H4 (cell line): ENCODE measurements at places on chromosomes 3 and 15.

DNA sequence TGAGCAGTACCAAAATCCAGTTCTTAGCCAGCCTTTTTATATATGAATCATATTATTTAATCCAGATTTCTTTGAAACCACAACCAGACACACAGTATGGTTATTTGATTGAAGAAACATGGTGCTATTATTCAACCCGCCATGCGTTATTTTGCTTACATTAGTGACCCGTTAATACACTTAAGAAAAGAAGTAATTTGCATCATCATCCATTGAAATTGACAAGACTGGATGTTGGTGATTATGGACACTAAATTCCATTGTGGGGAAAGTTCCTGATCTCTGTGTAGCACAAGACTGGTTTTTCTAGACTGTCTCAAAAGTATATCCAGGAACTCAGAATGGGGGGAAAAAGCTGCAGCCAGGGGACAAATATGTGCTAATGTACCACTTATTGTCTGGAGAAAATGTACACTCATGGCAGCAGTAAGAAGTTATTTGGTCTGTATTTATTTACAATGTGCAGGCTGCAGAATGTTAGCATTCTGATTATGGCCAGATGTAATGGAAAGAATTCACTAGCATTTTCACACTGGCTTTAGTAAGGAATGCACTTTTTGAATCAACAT is 80.3 kb downstream of the FILIP1L start:
- peak; percentile 61 for DNase-seq

DNA sequence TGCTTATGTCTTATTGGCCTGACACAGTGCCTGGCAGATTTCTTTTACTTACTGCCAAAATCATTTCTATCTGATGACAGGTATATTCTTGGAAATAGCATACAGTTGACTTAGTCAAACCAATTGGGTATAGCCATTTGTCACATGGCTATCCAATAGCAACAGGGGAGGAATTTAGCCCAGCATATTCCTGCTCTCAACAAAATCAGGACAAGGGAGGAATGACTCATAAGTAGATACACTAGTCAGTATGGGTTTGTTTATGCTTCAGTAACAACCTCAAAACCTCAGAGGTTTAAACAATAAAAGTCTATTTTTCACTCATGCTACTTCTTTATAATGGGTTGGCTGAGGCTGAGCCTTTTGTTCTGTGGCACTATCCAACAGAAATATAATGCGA is 38.0 kb upstream of the VILL start:
- no peak for DNase-seq

DNA sequence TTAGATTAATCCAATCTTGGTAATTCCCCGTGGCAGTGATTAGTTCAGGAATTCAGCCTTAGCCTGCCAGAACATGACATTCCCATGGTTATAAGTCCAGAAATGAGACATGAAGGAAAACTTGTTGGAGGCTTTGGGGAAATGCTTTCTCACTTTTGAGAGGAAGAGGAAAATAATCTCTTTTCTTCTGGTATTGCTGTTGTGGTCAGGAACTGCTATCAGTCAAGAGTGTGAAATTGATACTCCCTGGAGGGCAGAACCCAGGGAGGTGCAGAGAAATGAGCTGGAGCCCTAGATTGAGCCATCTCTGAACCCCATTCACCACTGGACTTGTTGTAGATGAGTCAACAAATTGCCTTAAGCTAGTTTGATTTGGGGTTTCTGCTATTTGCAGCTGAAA is 38.6 kb upstream of the APH1B start:
- DNase-seq, result no peak

DNA sequence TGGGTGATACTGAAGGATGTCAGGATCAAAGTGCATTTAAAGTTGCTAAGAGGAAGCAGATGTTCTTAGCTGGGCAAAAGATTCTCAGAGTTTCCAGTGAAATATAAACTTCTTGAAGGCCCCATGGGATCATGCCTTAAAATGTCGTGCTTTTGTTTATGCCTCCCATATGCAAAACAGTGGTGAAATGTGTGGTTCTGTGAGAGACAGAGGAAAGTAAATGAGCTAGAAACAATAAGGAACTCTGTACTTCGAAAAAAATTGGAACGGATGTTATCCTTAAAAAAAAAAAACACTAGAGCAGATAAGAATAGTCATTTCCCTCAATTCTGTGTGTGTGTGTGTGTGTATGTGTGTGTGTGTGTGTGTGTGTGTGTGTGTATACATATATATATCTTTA is 497.0 kb upstream of the TBL1XR1 start:
- DNase-seq, result peak; percentile 83

GRCh38 chr15:91243826-91244225 is 143.8 kb downstream of the SV2B start:
- no peak for DNase-seq

DNA sequence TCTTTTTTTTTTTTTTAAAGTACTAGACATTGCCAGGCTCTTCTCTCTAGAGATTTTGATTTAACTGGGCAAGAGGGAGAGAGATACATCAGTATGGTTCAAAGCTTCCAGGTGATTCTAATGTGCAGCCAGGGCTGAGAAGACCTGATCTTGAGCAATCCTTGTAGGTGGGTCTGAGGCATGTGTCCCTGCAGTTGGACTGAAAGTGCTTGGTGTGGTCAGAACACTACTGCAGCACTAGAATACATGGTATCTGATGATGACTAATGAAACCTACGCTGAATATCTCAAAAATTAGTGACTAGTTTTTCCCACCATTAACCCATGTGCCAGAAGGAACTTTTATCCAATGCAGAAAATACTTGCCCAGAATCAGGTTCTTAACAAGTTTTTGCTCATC is 34.4 kb upstream of the MYO5C start:
- no peak for DNase-seq

GRCh38 chr3:138673641-138674530 is 65.3 kb downstream of the FAIM start:
- DNase-seq, result peak; percentile 37

GRCh38 chr15:62326460-62327011 is 161.5 kb upstream of the C2CD4B start:
- no peak for DNase-seq
